ENCODE measurements at places on chromosomes 7 and 10. TPM values are rescaled to one million over a fixed set of nuclear protein-coding genes. Genes with fewer than 3 reads are reported as not detected.

- DNase-seq = no peak
These were observed 28.2 kb upstream of the AKAP9 start for GRCh38 chr7:91912494-91912893.

DNA sequence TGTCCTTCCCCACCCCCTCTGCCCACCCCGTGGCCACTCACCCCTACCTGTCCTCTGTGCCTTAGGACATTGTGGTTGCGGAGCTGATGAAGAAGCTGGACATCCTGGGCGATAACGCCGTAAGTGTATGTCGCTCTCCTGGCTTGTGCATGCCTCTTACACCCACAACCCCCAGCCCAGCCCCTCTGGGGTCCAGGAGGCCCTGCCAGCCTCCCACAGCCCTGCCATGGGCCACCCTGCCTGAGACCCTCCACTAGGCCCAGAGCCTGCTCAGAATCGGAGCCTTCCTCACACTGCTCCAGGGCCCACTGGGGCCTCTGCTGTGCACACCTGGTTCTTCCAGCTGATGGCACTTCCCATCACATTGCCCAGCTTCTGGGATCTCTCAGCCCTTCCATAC is 36.8 kb upstream of the DPYSL4 start:
- DNase-seq = no peak

The CALHM2 gene
- 2.8 TPM for total RNA-seq

- no peak for DNase-seq
These were observed 174.3 kb downstream of the FANK1 start for GRCh38 chr10:126070476-126071215.

DNA sequence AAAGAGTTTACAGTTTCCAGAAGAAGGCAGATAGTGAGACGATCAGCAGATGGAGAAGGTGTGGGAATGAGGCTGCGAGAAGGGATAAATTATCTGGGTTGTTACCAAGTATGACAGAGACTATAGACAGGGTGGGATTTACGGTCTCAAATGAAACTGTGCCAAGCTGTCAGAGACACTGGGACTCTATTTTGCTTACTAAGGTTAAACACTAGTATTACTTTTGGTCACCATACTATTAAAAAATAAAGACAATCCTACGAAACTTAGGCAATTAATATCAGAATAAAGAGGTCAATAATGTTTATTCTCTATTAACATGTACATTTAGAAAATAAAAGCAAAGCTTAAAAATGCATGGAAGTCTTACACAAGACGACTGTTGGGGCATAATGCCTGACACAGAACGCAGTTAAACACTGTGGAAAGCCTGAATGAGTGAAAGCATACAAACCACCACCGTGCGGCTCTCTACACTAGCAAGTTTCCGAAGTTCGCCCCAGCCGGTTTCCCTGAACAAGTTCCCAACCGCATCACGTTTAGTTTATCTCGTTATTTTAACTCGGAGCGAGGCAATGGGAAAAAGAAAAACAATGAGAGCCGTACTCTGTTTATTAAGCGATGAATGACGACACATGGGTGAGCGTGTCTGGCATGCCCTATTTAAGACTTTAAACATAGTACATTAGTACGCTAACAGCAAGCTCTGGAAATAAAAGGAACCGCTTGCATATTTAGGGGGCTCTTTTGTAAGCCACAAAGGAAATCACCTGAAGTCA is 909 bp upstream of the CC2D2B start:
- peak; percentile 9 for DNase-seq

The SYT15B gene
- total RNA-seq = 0.11 TPM

DNA sequence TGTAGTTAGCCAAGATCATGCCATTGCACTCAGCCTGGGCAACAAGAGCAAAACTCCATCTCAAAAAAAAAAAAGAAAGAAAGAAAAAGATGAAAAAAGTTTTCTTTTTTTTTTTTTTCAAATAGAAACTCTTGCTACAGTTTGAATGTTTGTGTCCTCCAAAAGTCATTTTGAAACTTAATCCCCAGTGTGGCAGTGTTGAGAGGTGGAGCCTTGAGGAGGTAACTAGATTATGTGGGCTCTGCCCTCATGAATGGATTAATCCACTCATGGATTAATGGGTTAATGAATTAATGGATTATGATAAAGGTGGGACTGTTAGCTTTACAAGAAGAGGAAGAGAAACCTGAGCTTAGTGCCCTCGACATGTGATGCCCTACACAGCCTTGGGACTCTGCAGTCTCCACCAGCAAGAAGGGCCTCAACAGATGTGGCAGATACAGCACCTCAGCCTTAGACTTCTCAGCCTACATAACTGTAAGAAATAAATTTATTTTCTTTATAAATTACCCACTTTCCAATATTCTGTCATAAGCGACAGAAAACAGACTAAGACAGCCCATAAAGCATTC is 25.1 kb downstream of the CPEB3 start:
- DNase-seq = no peak

GRCh38 chr10:28922861-28923260 is 245.5 kb downstream of the BAMBI start:
- DNase-seq = no peak

GRCh38 chr7:151226560-151226874 is 488 bp downstream of the ABCF2 start:
- no peak for DNase-seq

- no peak for DNase-seq
These were observed 1.7 kb upstream of the C7orf25 start for GRCh38 chr7:42913591-42913990.
